ENCODE measurements at places on chromosomes 2 and 18. TPM values are rescaled to one million over a fixed set of nuclear protein-coding genes. Genes with fewer than 3 reads are reported as not detected.

Gene RNF144A
- total RNA-seq, result 31.6 TPM

Gene SLC38A11
- total RNA-seq, result not detected

Gene POTEJ
- total RNA-seq, result 0.65 TPM

Gene CCDC178
- 1.8 TPM for total RNA-seq

Gene EVA1A
- total RNA-seq, result 41.2 TPM

Gene COLEC11
- total RNA-seq, result 0.65 TPM

Gene NEMP2
- total RNA-seq, result 2.4 TPM

Gene IL1F10
- not detected for total RNA-seq

Gene MDH1B
- total RNA-seq, result 0.33 TPM
